ENCODE measurements at places on chromosomes 12 and 14.

DNA sequence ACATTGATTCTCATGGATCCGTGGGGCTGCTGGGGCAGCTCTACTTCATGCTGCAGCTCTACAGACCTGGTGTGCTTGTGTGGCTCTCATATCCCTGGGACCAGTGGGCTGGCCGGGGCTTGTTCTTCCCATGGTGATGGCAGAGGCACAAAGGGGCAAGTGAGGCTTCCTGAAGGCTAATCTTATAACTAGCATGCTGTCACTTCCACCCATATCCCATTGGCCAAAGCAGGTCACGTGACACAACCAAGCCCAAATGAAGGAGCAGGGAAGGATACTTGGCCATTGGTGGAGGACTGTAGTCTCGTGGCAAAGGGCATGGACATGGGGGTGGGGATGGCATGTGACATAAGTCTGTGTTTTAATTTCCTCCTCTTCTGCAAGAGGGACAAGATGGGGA lies 9.9 kb downstream of the PLBD2 start:
- no peak for DNase-seq

DNA sequence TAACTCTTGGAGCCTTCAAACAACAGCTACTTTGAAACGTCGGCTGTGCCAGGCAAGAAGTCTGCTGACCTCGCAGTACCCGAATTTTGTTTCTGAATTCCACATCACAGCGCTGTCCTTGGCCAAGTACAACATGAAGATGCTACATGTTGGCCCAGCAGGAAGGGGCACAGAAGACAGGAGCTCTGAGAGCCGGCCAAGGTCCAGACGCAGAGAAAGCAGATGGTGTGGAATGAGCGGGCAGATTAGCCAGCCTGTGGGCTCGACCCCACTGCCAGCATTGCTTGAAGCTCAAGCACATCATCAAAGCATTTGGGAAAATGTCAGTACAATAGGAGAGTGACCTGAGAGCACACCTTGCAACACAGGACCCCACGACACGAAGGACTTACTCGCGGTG lies 64.5 kb downstream of the FZD10 start:
- no peak for DNase-seq

DNA sequence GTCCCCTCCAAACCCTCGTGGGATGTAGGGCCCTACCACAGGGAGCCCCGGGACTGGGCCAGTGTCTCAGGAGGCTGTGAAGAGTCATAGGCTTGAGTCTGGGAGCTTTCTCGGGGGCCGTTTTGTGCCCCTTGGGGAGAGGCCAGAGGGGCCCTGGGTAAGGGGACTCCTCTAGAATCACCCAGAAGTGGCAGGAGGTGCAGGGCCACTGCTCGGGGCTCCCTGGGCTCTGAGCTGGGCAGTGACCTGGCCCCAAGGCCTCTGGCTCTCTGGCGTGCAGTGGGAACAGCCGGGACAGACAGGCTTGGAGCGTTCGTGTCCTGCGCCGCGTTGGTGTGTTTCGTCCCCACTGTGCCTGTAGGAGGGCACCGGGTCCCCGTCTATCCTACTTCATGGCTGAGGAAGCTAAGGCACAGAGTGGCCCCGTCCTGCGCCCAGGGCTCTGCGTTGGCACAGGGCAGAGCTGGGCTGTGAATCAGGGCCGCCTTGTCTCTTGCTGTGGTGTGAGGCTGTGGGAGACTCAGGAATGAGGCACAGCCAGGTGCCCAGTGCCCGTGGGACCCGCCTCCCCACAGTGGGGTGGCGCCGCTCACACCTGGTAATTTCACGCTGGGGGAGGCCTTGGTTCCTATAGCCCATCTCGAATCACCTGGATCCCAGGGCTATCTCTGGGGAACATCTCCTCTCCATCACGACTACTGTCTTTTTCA lies 23.8 kb upstream of the KIF26A start:
- DNase-seq = peak; percentile 30

DNA sequence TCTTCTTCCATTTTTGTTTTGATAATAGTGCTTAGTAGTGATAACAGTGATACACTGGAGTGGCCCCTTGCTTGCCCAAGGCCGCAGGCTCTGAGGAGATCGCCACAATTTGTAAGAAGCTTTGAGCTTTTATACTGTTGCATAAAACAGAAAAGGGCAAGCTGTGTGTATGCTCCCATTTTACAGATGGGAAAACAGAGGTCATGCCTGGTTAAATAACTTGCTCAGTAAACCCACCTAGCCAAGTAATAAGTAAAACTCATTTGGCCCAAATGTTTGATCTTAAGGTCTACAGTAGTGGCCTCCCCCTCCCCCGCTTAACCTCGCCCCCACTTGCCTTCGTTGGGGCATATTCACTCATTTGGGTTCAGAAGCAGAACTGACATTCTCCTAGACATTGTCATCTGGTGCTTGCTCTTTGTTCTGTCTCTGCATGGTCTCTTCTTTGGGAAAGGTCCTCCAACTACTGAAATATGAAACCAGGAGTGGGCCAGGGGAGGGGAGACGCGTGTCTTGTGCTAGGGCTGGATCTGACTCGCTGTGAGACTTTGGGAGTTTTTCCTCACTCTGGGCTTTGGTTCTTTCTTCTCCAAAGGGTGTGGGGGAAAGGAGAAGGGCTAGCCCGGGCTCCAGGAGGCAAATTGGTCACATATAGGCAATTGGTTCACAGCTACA lies 88.1 kb downstream of the PAPOLA start:
- DNase-seq = no peak

DNA sequence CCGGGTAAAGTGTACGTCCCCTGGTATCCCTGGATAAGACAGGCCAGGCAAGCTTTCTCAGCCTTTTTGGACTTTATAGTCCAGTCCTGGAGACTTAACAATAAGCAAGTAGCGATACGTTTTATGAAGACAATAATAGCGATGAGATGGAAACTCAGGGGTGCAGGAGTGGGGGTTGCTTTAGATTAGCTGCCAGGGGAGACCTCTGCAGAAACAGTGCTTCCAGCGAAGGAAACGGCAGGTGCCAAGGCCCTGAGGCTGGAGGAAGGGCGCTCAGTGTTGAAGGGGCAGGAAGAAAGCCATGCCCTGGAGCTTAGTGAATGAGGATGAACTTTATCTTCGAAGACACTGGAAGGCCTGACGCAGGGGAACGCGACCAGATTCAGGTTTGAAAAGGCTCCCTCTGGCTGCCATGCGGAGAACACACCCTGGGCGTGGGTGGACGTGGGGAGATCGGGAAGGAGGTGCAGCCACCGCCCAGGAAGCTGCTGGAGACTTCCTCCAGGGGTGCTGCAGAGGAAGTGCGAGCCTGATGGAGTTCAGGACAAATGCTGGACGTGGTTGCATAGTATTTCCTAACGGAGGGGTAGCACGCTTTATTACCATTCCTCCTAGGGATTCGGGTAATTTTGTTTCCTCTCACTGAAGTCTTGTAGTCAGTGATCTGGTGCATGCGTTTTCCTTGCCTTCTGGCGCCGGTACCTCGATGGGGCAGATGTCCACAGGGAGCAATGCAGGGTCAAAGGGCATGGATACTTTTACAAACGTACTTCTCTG lies 26.1 kb upstream of the UBC start:
- DNase-seq = peak; percentile 78

GRCh38 chr12:132507656-132508490 lies 17.9 kb downstream of the FBRSL1 start:
- DNase-seq = no peak

DNA sequence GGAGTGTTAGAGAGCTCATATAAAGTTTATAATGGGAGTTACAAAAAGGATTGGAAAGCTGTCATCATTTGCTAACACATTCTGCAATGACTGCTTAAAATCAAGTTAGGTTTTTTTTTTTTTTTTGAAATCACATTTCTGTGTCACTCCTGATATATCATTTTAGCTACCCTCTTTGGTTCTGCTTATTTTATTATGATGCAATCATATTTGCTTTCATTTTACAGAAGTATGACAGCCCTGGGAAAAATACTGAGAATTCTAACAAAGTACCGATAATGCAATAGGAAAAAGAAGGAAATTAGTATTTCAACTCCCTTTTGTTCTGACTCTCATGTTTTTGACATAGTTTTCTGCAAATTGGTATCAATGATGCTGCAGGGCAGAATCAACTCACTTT lies 71.6 kb upstream of the MDGA2 start:
- DNase-seq = no peak

GRCh38 chr12:104985206-104985605 lies 910 bp upstream of the NOPCHAP1 start:
- no peak for DNase-seq

GRCh38 chr14:77822741-77823140 lies 22.8 kb downstream of the ADCK1 start:
- DNase-seq = no peak

GRCh38 chr12:52193991-52194390 lies 2.2 kb upstream of the KRT80 start:
- DNase-seq = no peak

GRCh38 chr12:123655420-123655819 lies 15.5 kb upstream of the TCTN2 start:
- no peak for DNase-seq

DNA sequence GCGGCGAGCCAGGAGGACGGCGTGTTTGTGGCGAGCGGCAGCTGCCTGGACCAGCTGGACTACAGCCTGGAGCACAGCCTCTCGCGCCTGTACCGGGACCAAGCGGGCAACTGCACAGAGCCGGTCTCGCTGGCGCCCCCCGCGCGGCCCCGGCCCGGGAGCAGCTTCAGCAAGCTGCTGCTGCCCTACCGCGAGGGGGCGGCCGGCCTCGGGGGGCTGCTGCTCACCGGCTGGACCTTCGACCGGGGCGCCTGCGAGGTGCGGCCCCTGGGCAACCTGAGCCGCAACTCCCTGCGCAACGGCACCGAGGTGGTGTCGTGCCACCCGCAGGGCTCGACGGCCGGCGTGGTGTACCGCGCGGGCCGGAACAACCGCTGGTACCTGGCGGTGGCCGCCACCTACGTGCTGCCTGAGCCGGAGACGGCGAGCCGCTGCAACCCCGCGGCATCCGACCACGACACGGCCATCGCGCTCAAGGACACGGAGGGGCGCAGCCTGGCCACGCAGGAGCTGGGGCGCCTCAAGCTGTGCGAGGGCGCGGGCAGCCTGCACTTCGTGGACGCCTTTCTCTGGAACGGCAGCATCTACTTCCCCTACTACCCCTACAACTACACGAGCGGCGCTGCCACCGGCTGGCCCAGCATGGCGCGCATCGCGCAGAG lies 873 bp downstream of the PLXNC1 start:
- peak; percentile 54 for DNase-seq

DNA sequence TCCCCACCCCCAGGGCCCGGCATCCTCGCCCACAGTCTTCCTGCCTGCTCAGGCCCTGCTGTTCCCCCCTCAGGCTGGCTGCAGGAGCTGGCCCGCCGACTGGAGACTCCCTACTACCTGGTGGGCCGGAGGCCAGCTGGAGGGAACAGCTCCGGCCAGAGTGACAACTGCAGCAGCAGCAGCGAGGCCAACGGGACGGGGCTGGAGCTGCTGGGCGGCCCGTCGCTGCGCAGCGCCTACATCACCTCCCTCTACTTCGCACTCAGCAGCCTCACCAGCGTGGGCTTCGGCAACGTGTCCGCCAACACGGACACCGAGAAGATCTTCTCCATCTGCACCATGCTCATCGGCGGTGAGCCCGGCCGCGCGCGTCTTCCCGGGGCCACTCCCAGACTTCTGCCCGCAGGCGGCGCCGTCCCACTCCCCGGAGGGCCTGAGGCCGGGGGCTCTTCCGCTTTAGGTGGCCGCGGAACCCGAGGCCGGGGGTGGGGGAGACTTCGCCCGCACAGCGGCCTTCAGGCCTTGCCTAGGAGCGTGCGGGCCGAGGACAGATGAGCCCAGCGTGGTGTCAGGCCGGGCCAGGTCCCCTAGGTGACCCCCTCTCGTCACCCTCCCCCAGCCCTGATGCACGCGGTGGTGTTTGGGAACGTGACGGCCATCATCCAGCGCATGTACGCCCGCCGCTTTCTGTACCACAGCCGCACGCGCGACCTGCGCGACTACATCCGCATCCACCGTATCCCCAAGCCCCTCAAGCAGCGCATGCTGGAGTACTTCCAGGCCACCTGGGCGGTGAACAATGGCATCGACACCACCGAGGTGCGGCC lies 10.2 kb downstream of the KCNH3 start:
- no peak for DNase-seq

DNA sequence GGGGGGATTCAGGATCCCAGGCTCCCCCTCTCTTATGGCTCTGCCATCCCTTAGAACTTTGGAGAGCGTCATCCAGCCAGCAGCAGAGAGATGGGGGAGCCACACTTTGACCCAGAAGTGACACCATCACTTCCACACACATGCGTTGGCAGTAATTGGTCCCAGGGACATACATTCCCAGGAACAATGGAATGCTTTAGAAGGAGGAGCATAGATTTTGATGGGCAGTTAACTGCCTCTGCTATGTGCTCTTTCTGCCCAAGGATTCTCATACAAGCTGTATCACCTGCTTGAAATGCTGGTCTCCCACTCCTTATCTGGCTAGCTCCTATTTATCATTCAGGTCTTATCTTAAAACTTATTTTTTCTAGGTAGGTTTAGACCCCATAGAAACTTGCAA lies 109.0 kb upstream of the RPH3A start:
- DNase-seq = no peak

- no peak for DNase-seq
These were observed 68.0 kb downstream of the AVPR1A start for GRCh38 chr12:63083046-63083445.

DNA sequence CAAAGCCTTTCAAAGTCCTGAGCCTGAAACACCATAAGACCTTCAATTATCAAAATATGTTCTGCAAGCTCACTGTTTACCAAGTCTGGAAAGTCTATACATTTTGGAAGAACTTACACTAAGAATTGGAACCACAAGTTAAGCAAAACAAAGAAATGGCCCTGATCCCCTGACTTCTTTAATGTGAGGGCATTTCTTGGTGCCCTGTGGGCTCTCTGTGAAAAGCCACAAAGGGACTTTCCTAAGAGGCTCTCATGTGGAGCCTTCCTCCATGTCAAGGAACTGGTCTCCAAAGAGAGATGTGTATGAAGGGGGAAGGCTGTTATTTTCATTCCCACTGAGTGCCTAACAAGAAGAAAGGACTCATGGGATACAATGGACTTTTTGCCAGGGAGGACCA lies 13.5 kb upstream of the MYH6 start:
- no peak for DNase-seq

- DNase-seq = no peak
These were observed 398.9 kb upstream of the MIS18BP1 start for GRCh38 chr14:45651890-45652289.

DNA sequence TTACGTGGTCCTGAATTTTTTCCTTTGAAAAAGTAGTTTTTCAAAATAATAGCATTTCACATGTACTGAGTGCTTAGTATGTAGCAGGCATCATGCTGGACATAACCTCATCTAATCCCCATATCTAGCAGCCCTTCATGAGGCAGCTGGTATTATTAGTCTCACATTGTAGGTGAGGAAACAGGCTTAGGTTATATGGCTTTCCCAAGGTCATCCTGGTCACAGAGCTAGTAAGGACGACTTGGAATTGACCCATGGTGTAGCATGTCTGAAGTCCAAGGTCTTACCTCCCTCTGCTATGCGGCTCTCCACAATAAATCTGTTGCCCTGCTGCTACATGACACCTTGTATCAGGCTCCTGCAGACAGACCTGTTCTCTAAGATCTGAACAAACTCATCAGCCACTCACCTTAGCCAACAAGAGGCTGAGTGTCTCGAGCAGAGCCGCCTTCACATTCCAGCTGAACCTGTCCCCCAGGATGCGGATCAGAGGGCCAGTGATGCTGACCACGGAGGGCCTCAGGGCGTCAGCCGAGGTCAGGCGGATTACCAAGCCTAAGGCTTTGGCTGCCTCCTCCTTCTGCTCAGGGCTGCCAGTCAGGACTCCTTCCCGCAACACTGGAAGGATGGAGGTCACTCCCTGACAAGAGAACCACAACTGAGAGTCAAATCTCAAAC lies 19.7 kb upstream of the RAB35 start:
- DNase-seq = no peak
